ENCODE measurements at places on chromosomes 7 and 10.

GRCh38 chr7:2261611-2262010 is 19.6 kb downstream of the NUDT1 start:
- no peak for DNase-seq

DNA sequence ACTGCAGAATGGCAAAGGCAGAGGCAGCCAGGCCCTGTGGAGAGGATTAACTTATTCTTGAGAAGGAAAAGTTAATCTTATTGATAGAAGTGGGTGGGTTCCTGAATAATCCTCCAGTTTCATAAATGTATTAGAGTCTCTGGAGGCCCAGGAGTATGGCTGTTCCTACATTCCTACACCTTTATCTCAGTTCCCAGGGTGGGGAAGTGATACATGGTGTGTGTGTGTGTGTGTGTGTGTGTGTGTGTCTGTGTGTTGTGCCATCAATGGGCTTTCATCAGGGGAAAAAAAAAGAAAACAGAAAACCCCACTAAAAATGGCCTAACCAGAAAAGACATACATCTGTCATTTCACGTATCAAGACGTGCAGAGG is 22.0 kb upstream of the GSDME start:
- DNase-seq: no peak

DNA sequence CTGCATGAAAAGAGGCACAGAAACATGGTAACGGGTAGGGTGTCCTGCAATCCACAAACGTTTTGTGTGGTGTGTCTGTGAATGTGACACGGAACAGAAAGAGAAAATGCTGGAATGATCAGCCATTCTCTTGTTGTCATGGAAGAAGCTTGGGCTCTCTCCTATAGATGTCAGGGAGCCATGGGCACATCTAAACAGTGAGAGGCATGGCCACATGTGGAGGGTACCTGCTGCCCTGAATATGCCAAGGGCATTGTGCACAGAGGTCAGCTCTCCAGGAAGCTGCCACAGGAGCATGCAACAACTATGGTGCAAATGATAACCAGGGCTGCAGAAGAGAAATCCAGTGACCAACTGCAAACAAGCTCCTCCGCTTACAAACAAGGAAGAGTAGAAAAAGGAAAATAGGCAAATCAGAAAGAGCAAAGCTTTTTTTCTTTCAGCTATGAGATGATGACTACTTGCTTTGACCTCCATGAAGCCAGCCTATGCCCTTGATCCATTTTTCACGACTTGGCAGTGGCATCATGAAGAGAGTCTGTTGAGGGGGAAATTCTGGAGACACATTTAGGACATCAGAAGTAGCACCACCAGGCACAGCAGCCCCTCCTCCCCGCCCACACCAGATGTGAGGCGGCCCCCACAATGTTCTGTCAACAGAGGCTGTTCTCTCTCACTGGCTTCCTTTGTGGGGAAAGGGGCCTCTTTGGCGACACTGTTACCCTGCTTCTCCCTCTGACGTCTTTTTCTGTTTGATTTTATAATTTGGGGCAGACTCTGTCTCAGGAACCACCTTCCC is 4.8 kb upstream of the PDE1C start:
- DNase-seq: no peak

- no peak for DNase-seq
Measured at GRCh38 chr7:101250324-101250723, 5.4 kb upstream of the FIS1 start.

DNA sequence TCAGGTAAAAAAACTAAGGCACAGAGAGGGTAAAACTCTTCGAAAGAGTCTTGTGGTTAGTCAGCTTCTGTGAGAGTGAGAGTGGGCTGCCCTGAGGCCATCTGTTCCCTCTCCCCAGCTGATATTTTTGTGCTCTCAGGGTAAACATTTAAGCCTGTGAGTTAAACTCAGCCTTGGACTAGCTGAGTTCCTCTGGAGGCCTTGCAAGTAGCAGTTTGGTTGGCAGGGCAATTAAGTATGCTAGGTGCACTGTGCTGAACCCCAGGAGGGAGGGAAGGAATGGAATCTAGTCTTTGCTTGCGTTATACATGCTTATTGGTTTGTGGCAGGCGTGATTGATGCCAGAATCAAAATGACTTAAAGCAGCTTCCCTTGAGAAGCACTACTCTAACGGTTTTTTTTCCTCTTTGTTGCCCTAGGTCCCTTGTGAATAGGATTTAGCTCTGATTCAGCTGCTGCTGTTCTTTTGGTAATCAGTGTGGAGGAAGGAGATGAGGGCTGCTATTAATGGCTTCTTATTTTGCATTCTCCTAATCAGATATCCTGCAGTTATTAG is 140.2 kb downstream of the AUTS2 start:
- DNase-seq: no peak

GRCh38 chr7:40815022-40815421 is 680.2 kb downstream of the SUGCT start:
- no peak for DNase-seq

- DNase-seq: no peak
Measured at GRCh38 chr7:80410081-80410480, 101.8 kb downstream of the GNAT3 start.

GRCh38 chr10:42594246-42594650 is 44.1 kb downstream of the ZNF33B start:
- no peak for DNase-seq

DNA sequence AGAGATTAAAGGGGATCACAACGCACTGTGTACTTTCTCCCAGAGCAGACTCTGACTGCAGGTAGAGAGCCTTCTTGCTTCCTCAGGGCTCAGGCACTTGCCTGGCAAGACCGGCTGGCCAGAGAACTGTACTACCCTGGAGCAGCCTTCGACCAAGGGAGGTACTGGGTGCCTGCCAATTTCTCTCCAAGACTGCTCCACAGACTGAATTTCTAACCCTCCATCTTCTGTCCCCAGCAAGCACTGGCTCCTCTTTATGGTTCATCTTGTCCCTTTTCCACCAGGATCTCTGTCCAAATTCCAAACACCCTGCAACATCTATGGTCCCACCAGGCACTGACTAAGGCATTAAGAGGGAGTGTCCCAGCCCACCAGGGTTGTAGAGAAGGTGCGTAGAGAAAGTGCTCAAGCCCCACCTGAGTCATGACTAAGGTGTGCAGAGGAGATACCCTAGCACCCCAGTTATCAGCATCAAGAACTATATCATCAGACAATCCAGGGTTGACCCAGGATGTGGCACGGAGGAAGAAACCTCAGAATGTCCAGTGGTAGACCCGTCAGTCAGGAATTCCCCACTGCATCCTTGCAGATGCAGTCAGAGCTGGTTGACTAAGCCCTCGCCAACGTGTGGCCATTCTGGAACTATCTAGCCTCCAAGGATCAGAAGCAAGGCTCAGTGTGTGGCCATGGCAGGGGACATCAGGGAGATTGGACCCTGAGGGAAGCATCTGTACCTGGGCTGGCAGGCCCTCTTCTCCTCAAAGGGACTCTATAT is 60.9 kb upstream of the CAMK2B start:
- DNase-seq: no peak
